ENCODE measurements at places on chromosomes 6 and 20.

- no peak for DNase-seq
Measured at GRCh38 chr20:53698371-53698978, 104.8 kb upstream of the ZNF217 start.

DNA sequence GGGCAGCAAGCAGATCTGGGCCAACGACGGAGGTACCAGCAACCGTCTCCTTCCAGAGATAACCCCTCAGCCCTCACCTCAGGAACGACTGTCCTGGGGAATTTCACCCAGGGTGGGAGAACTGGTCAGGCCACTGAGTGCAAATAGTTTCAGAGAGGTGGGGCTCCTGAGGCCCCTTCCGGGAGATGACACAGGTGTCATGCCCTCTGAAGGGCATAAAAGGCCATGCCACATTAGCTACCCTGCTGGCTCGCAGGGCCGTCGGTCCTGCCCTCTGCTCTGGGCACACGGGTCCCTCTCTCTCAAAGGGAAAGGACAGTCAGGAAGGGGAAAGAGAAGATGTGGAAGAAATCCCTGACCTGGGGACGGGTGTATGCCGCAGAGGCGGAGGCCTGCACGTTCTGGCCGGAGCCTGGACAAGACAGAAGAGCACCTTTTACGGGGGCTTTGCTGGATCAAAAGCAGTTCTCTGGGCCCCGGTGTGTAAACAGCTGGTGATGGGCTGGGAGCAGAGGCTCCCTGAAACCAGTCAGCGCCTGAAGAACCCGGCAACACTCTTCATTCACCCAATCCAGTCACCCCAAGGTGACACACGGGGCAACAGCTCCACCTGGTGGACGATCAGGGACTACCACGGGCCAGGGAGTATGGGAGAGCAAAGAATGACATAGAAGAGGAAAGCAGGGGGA is 6.4 kb upstream of the TAF8 start:
- no peak for DNase-seq

DNA sequence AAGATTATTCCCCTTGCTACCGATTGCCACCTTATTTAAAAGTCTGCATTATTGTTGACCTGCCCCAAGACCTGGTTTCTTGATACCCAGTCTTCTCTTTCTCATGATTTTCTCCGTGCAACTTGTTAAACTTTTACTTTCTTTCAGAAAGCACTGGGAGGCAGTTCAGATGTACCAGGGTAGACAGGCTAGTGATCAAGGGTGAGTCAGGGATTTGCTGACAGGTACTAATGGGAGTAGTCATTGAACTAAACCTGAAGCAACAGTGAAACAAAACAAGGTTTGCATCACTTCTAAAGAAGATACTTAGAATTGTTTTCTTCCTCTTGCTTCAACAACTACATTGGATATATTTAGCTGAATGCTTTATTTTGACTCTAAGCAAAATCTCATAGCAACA is 124.4 kb downstream of the KCNQ5 start:
- no peak for DNase-seq

- DNase-seq: no peak
Measured at GRCh38 chr6:34695729-34696188, 808 bp downstream of the ILRUN start.

- DNase-seq: no peak
Measured at GRCh38 chr6:21915707-21916260, 322.2 kb downstream of the SOX4 start.

Measured in BJ (cell line).